ENCODE measurements at places on chromosomes 5 and 9. TPM values are rescaled to one million over a fixed set of nuclear protein-coding genes. Genes with fewer than 3 reads are reported as not detected.
A peak's percentile ranks its signal among the peaks of the same experiment; 100 is the strongest.

DNA sequence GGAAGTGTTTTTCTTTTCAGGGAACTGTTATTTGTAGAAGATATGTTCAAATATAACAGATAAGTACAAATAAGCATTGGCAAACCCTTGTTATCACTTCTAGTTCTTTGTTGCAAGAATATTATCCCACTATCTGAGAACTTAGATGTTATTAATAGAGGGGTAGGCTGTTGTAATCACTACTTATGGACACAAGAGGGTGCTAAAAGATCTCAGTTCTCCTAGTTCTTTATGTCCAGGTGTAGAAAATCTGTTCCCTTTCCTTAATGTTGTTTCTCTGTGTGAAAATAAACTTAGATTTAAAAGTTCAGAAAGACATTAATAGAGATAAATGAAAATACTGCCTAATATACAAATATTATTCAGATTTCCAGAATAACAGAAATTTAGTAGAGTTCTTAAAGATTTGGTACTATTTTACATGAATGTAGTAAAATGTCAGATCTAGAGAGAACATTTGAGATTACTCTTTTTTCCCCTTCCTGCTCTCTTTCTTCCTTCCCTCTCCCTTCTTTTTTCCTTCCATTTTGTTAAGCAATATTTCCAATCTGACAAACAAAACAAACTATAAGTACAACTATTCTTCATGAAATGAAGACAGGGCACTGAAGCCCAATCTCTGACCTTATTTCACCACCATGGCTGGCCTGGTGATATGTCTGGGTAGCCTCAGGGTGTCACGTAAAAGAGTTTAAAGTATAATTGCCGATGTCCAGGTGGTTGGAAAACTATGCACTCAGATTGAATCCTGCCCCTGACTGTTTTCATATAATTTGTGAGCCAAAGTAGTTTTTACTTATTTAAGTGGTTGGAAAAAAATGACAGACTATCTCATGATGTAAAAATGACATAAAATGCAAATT lies 43.6 kb upstream of the C5orf46 start:
- H3K27me3 ChIP-seq, result no peaks in the 10 kb centered on the region
- no peak overlapping the region for H3K4me3 ChIP-seq
- H3K4me1 ChIP-seq, result no peaks in the 10 kb centered on the region
- DNase-seq, result no peak

DNA sequence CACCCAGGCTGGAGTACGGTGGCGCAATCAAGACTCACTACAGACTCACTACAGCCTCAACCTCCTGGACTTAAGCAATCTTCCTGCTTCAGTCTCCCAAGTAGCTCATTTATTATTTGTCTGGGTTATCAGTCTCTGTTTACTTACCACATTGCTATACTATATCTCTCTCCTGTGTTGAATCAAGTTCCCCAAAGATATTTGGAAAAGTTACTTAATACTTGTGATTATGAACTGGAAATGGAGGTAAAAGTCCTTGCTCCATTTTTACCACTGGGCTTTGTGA lies 55.6 kb downstream of the ANGPTL2 start:
- no peak overlapping the region for H3K4me3 ChIP-seq
- no peak overlapping the region for H3K27ac ChIP-seq
- H3K36me3 ChIP-seq, result no peaks in the 10 kb centered on the region
- no peak for DNase-seq
- peaks cover 14% of the 10 kb centered on the region for H3K4me1 ChIP-seq

GRCh38 chr5:72066705-72067107 lies 40.6 kb upstream of the MAP1B start:
- H3K4me3 ChIP-seq, result no peak overlapping the region
- H3K4me1 ChIP-seq, result no peaks in the 10 kb centered on the region
- no peaks in the 10 kb centered on the region for H3K27me3 ChIP-seq
- no peaks in the 10 kb centered on the region for H3K36me3 ChIP-seq

- peaks cover 63% of the 10 kb centered on the region for H3K4me1 ChIP-seq
- peak overlapping the region; percentile 61 for H3K27ac ChIP-seq
- H3K36me3 ChIP-seq, result no peaks in the 10 kb centered on the region
- DNase-seq, result peak; percentile 73
- no peak overlapping the region for H3K4me3 ChIP-seq
- no peaks in the 10 kb centered on the region for H3K27me3 ChIP-seq
These were observed 18.9 kb upstream of the MEGF9 start for GRCh38 chr9:120733190-120733589.

DNA sequence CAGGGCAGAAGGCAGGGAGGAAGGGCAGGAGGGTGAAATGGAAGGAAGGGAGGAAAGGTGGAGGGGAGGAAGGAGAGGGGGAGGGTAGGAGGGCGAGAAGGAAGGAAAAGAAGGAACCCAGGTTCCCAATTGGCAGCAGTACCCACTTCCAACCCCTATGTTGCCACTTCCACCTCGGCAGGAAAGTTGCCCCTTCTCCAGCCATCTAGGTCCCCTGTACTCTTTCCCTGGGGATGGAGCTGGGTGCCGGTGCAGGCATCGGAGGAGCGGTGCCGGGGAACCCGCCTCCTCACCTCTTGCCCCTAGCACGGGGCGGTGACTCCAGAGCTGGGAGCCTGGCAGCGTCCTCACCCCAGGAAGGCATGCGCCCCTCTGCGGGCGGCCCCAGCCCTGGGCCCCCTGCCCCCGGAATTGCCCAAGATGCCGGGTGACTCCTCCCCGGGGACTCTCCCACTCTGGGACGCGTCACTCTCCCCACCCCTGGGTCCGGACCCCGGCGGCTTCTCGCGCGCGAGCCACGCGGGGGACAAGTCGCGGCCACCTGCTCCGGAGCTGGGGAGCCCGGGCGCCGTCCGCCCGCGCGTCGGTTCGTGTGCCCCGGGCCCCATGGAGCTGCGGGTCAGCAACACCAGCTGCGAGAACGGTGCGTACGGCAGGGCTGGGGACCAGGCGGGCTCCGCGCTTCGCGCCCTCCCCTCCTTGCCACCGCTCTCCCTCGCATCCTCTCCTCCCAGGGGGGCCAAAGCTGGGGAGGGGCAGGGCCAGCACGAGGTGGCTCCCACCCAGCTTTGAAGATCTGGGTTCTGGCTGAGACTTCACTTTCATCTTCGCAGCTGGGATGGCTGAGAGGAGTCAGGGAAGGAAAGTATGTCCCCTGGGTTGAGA lies at the start of gene NIPAL4:
Gene NIPAL4 (plus strand): TSS at position 499 of the 885 bp plus-strand sequence. CDS start 108 bp downstream, at position 607.
- no peaks in the 10 kb centered on the region for H3K36me3 ChIP-seq
- peaks cover 17% of the 10 kb centered on the region for H3K27me3 ChIP-seq
- no peak within 1 kb of the TSS for H3K27ac ChIP-seq
- peaks cover 12% of the 10 kb centered on the region for H3K4me1 ChIP-seq

GRCh38 chr5:73654171-73654811 lies 28.3 kb downstream of the ARHGEF28 start:
- H3K36me3 ChIP-seq, result no peaks in the 10 kb centered on the region
- H3K4me1 ChIP-seq, result peaks cover 10% of the 10 kb centered on the region
- H3K4me3 ChIP-seq, result no peak overlapping the region
- no peaks in the 10 kb centered on the region for H3K27me3 ChIP-seq
- DNase-seq, result no peak

DNA sequence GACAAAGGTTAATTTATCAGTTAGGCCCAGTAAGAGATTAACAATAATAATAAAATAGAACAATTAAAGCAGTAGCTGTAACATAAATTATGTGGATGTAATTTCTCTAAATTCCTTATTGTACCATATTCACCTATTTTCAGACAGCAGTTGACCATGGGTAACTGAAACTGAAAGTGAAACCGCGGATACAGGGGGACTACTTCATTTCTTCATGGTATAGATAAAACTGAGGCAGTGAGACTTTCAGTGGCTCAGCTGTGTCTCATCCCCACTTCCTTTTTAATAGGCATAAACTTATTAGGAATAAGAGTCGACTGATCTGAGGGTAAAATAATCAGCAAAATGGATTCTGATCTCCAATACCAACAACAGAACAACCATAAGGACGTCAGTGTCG lies 174.0 kb upstream of the WWC1 start:
- no peaks in the 10 kb centered on the region for H3K36me3 ChIP-seq
- no peaks in the 10 kb centered on the region for H3K27me3 ChIP-seq
- no peak for DNase-seq
- H3K27ac ChIP-seq, result no peak overlapping the region

DNA sequence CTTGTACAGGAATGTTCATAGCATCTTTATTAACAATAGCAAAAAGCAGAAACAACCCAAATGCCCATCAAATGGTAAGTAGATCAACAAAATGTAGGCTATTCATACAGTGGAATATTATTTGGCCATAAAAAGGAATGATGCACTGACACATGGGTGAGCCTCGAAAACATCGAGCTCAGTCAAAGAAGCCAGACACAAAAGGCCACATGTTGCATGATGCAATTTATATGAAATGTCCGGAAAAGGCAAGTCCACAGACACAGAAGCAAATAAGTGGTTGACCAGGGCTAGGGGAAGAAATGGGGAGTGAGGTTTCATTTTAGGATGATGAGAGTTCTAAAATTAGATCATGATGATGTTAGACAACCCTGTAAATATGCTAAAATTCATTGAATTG lies 16.5 kb upstream of the SLC2A8 start:
- no peak overlapping the region for H3K27ac ChIP-seq
- no peaks in the 10 kb centered on the region for H3K36me3 ChIP-seq
- no peak overlapping the region for H3K4me3 ChIP-seq
- no peak for DNase-seq
- H3K4me1 ChIP-seq, result no peaks in the 10 kb centered on the region

DNA sequence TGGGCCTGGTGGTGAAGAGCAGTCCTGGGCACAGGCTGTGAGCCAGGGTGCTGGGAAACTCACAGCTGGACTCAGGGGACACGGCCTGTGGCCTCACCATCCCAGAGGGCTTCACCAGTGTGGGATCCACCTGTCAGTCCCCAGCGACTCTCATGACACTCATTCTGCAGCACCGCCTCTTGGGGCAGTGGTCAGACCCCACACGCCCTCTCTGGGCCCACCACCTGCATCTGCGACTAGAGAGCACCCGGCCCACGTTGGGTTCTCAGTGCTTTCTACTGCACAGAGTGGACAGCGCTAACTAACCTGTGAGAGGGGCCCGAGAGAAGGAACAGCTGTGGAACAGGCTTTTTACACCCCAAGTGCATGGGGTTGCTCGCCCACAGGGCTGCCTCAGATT lies 45.8 kb upstream of the GARNL3 start:
- H3K4me3 ChIP-seq, result no peak overlapping the region
- H3K27ac ChIP-seq, result no peak overlapping the region
- no peak for DNase-seq
- H3K4me1 ChIP-seq, result peaks cover 5% of the 10 kb centered on the region
- no peaks in the 10 kb centered on the region for H3K27me3 ChIP-seq

GRCh38 chr9:126720661-126721563 lies 83.9 kb upstream of the ZBTB43 start:
- peaks cover 38% of the 10 kb centered on the region for H3K4me1 ChIP-seq
- no peak overlapping the region for H3K27ac ChIP-seq
- no peak for DNase-seq

GRCh38 chr9:116991051-116991450 lies 303.9 kb downstream of the TRIM32 start:
- H3K36me3 ChIP-seq, result no peaks in the 10 kb centered on the region
- H3K27ac ChIP-seq, result no peak overlapping the region
- no peaks in the 10 kb centered on the region for H3K27me3 ChIP-seq
- no peak overlapping the region for H3K4me3 ChIP-seq

DNA sequence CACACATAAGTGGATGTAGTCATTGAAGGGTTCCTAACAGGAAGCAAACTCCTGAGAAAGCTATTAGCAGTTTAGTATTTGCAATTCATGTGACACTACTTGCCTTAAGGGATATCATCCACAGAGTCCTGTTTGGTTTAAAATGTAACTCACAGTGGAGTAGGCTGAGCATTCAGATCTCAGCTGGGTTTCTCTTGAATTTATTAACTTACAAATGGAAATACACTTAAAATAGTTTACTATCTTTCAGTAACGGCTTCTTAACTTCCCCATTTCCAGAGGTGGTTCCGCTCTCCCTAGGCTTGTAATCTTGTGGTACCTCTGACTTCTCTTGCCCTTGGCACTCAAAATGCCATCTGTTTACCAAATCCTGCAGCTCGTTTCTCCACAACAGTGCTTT lies 660.7 kb upstream of the ADAMTS16 start:
- H3K4me1 ChIP-seq, result no peaks in the 10 kb centered on the region
- H3K36me3 ChIP-seq, result no peaks in the 10 kb centered on the region
- no peak overlapping the region for H3K27ac ChIP-seq
- DNase-seq, result no peak

DNA sequence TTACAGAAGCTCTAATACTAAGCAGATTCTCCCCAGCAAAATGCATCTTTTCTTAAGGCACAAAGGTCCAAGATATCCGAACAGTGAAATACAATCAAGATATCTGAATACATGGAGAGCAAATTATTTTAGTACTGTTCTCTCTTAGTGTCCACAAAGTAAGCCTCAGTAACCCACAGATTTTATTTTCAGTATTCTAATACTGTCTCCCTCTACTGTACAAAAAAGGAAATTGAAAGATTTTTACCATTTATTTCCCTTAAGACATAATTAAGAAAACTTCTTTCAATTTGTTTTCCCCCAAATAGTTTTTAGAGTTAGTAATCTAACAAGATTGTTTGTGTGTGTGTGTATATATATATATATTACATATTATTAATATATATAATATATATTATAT lies 24.7 kb upstream of the NOL6 start:
- DNase-seq, result no peak
- no peak overlapping the region for H3K4me3 ChIP-seq
- H3K27me3 ChIP-seq, result no peaks in the 10 kb centered on the region
- no peak overlapping the region for H3K27ac ChIP-seq
- H3K4me1 ChIP-seq, result no peaks in the 10 kb centered on the region

DNA sequence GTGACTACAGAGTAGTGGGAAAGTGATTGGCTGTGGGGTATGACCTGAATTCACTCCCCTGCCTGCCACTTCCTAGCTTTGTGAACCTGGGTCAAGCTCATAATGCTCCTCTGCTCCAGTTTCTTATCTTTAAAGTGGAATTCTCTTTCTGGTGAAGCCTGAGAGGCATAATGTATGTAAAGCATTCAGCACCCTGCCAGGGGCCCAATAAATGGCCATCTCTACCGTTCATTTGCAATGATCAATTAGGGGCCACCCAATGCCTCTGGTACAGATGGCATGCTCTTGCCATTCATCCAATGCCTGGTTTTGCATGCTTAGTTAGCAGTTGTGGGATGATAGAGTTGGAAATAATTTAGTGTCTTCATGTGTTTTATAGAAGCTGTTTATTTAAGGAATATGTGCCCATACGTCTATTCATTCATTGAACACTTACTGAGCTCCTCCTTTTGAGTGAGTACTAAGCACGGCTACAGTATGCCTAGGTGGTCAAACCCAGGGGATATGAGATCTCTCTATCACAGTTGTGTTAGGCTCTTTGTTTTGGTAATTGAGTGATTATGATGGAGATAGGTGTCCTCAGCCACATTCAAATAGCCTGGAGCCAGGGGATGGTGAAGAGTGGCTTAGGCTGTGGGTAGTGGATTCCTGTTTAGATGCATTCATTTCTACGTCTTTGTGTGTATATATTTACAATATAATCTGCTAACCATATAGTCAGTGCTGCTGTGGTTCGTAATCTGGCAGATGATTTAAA lies 15.3 kb downstream of the ZNF462 start:
- DNase-seq, result no peak
- no peak overlapping the region for H3K4me3 ChIP-seq
- no peaks in the 10 kb centered on the region for H3K36me3 ChIP-seq
- H3K27me3 ChIP-seq, result no peaks in the 10 kb centered on the region
- H3K27ac ChIP-seq, result peak overlapping the region; percentile 51
- H3K4me1 ChIP-seq, result peaks cover 67% of the 10 kb centered on the region

Gene GPR21
- total RNA-seq, result 2.2 TPM

Gene SEMA5A
- total RNA-seq, result 29.3 TPM

Gene ADAMTS2
- total RNA-seq, result 13.0 TPM

Gene ZNF618
- 10.2 TPM for total RNA-seq

Gene GABBR2
- total RNA-seq, result 0.24 TPM

Gene GFI1B
- 1.1 TPM for total RNA-seq

Gene CRHBP
- total RNA-seq, result 0.53 TPM

Gene TERT
- not detected for total RNA-seq

Gene ANKDD1B
- 4.3 TPM for total RNA-seq

Measured in lower lobe of right lung (tissue), 2 donors.